ENCODE measurements at places on chromosomes 7 and 10.

DNA sequence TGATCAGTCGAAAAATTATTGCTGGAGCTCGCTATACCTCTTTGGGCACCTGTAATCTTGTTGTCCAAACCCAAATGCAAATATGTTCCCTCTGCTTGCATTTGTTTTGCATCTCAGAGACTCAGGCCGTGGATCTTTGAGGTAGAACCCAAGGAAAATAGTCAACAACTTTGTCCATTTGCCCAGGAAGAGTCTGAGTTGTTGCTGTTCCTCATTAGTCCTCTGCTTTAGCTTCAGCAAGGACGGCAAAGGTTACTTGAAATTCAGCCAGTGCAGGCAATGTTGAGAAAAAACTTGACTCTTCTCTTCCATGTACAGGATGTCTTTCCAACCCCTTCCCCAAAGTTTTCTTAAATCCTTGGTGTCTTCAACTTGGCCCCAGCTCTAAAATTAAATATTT is 45.8 kb downstream of the PDK4 start:
- no peak for DNase-seq

GRCh38 chr10:31749981-31750840 is 178.4 kb downstream of the ARHGAP12 start:
- peak; percentile 63 for DNase-seq

DNA sequence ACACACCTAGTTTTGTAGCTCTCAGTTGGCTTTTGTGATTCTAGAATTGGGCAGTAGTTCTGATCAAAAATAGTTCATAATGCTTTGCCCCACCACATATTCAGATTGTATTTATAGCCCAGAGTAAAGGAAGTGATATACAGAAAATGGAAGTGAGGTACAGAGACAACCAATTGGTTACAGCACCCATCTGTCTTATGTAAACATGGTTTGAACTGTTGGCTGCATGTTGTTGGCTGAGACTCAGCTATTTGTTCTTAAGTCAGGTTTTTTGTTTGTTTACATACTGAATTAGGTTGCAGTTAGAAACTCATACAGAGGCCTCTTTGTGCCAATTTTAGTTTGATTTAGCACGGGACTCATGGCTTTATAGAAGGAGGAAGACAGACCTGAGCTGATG is 158.9 kb upstream of the GPR26 start:
- DNase-seq, result peak; percentile 23

- DNase-seq, result no peak
Observed at GRCh38 chr10:98259606-98260315, 8.2 kb downstream of the LOXL4 start.

DNA sequence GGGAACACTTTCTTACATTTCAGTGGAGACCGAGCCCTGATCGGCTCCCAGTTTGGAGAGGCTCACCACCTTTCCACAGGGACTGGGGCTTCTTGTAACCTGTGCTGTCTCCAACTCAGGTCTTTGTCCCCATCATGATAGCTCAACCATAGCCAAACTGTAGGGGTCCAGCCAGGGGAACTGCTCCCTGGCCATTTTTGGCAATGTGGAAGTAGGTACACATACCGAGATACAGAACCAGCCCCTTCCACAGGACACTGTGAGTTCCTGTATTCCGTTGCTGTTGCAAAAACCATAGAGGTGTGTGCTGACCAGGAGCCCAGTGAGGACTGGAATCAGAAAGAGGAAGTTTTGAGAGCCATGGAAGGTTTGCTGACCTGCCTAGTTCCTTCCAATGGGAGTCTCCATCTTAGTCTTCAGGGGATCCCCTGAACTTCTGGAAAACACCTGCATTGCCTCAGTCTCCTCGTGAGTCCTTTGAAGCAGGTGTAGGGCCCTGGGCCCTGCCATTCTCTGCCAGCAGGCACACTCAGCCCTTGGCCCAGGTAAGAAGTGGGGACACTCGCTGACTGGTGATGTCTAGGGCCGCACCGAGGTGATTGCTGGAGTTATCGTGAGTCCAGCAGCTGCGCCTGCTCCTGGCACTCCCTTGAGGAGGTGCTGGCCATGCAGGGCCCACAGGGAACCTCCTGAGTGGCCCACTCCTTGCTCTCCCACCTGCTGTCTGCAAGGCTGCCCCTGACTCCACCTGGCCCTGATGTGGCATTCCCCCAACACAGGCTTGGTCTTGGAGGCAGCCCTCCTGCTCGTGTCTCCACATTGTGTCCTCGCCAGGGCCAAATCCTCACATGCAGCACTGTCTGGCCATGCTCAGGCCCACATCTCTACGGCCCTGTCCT is 11.2 kb downstream of the WDFY4 start:
- DNase-seq, result no peak

DNA sequence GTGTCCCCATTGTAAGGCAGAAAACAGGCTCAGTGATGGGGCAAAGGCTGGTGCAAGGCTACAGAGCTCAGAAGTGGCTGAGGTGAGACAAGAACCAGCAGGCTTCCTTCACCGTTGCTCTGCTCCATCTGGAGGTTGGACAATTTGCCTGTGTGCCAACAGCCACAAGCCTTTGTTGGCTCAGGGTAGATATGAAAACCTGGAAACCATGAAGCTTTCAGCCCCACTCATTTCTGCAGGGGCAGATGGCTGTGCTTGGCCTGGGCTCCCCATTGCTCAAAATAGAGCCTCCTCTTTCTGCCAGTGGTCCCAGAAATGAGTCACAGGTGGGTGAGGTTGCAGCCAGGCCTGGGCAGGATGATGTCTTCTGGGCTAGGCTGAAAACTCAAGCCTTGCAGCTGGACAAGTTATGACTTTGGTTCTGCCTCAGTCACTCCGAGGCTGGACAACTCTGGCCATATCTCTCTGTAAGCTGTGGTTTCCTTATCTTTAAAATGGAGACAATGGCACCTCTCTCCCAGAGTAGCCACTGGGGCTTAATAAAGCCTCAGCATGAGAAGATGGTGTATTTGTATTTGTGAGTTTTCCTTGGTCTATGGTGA is 12.2 kb upstream of the ZNF273 start:
- DNase-seq, result peak; percentile 26

GRCh38 chr7:155233311-155234157 is 64.1 kb upstream of the INSIG1 start:
- no peak for DNase-seq

DNA sequence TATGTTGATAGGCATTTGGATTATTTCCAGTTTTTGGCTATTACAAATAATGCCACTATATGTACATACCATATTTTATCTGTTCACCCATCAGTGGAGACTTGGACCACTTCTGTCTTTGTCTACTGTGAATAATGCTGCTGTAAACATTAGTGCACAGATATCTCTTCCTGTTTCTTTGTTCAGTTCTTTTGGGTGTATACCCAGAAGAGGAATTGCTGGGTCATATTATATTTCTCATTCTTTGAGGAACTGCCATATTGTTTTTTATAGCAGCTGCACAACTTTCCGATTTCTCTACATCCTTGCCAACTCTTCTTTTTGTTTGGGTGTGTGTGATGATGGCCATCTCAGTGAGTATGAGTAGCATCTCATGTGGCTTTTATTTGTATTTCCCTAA is 218.0 kb downstream of the LRMDA start:
- no peak for DNase-seq

DNA sequence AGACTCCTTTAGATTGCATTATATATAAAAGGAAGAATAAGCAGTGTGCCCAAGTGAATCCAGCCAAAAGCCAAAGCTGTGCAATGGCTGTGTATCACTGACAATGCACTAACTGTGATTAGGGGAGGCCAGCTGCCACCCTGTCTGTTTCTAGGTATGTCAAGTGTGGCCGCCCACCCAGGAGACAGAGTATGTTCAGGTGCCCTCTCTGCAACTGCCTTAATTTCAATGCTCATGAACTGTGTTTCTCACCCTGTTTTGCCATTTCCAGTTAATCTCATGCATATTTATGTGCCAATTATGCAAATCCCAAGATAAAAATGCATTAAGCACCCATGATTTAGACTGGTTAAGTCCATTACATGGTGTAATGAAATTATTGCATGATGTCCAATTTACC is 159.4 kb downstream of the FRMD4A start:
- no peak for DNase-seq

- no peak for DNase-seq
Observed at GRCh38 chr10:102604439-102604841, 39.8 kb upstream of the TRIM8 start.

DNA sequence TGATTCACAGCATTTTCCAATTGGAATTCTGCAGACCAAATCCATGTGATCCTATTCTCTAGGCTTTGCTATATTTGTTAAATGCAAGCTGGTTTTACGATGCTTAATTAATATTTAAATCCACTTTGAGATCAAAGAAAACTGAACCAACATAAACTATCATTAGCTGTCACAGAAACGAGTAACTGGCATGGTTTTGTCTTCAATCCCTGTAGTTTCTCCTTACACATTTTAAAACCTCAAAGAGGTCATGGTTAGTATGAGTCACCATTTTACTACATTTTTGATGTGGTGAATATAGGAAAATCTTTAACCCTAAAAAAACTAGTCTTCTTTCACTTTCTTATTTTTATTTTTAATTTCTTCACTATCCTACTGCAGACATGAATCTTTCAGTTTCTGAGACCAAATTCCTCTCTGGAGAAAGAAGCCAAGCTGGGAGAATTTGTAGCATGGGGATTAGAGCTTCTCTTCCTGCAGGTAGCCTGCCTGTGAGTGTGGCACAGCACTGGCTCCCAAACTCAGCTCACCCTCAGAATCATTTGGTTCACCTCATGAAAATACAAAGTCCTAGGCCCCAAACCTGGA is 8.7 kb upstream of the LIPM start:
- no peak for DNase-seq

- DNase-seq, result no peak
Observed at GRCh38 chr10:7700577-7701125, 2.5 kb upstream of the ITIH2 start.

DNA sequence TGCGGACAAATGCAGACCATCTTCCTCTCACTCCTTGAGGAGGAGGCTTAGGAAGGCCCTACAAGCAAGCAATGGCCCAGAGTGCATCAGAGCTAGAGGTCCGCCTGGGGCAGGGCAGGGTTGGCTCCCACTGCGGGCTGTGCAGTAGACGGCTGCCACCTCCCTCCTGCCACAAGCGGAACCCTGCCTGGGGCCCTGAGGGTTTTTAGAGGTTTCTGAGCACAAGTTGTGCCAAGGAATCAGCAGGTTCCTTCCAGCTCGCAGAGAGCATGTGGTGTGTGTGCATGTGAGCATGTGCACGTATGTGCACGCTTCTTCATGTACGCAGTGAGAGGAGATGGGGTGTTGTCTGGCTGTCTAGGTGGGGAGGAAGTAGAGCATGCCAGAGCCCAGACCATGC is 25.9 kb upstream of the SMARCD3 start:
- no peak for DNase-seq

DNA sequence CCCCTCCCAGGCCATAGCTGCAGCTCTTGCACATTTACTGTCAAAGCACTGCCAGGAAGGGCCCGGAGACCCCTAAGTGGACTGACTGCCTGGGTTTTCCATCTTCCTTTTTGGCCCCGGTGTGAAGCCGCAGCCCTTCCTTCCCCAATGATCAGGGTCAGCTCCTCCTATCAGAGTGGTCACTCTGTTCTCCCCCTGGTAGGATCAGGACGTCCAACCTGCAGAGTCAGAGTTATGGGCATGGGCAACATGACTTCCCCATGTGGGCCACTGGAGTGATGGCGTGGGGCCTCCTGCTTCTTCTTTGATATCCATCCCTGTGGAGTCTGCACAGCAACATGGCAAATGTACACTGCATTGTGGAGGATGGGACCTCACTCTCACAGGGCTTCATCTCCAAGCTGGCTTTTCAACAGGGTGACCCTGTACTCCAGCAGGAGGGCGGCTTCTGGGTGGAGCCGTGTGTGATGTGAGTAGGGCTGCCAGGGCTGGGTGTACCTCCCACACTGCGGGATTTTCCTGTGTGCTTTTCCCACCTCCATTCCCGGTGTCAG is 6.4 kb upstream of the RAMP3 start:
- no peak for DNase-seq

GRCh38 chr7:127189886-127190285 is 62.9 kb downstream of the GRM8 start:
- DNase-seq, result peak; percentile 97

DNA sequence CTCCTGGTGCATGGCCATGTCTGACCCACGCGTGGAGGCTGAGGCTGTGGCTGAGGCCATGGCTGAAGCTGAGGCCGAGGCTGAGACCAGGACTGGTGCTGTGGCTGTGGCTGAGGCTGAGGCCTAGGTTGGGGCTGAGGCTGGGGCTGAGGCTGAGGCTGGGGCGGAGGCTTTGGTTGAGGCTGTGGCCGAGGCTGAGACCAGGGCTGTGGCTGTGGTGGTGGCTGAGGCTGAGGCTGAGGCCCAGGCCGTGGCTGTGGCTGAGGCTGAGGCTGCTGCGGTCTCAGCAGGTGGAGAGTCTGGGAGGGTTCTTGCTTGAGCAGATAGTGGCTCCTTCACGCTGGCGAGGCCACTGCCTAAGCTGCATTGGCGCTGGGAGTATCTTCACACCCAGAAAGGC is 76.4 kb downstream of the WDR37 start:
- DNase-seq, result no peak

DNA sequence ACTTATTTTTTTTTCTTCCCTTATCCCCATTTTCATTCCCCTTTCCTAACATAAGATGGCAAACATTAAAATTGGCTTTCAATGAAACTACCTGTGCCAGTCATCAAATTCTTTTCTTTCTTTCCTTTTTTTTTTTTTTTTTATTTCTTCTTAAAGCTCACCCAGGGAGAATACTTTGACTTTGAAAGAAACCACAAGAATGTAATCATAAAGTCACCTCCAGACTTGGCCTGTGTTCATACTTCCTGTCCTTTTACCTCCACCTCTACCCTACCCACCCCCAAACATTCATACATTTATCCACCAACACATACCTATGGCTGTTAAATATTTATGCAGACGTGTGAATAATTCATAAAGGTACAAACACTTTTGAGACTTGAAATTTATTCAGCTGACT is 254.6 kb downstream of the SLC25A13 start:
- DNase-seq, result no peak

DNA sequence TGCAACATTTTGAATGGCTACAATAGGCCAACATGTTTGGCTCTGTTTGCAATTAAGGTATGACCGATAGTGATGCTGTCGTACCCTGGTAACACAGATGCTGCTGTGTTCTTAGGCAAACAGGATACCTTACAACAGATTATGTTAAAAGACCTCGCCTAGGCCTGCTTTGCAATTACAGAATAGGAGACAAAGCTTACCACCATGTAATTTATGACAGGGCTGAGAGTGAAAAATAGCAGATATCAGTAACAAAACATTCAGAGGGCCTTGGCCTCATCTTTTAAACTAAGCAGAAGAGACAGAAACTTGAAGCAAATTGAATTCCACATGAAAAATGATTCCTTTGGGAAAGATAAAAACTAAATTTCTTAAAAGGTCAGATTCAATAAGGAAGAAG is 29.4 kb upstream of the ABLIM1 start:
- no peak for DNase-seq

- DNase-seq, result no peak
Observed at GRCh38 chr10:10247585-10247984, 770.1 kb upstream of the CELF2 start.

- DNase-seq, result no peak
Observed at GRCh38 chr10:130747946-130748345, 563.6 kb downstream of the TCERG1L start.

DNA sequence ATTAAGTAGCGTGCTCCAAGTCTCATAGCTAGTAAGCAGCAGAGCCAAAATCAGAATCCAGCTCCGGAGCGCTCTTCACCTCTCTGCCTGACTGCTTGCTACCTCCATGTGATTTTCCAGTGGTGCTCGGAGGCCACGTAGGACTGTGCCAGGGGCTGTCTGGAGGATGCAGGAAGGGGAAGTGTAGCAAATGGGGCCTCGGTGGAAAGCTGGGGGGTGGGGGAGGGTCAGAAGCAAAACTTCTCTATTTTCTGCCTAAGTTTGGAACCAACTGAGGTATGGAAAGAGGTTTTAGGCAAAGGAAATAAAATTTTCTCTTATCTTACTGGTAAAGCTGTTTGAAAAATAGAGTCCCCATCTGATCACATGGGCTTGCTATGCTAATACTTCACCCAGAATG is 108.7 kb downstream of the TBXAS1 start:
- no peak for DNase-seq
